ENCODE measurements at places on chromosomes 4 and X.

DNA sequence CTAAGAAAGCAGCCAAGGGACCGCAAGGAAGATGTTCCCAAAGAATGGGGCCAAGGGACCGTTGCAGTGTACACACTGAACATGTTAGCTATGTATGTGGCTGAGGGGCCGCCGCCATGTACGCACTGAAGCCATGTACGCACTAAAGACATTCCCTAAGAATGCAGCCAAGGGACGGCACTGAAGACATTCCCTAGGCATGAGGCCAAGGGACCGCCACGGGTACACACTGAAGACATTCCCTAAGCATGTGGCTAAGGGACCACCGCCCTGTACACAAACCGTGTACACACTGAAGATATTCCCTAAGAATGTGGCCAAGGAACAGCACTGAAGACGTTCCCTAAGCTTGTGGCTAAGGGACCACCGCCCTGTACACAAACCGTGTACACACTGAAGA lies 54.0 kb downstream of the DHRSX start:
- no peak for DNase-seq

- peak; percentile 46 for DNase-seq
These were observed 11.2 kb upstream of the PDGFRA start for GRCh38 chr4:54217642-54218495.

- no peak for DNase-seq
These were observed 35.3 kb downstream of the CD99L2 start for GRCh38 chrX:150863191-150863590.

GRCh38 chr4:7854216-7854615 lies 85.4 kb downstream of the AFAP1 start:
- DNase-seq, result no peak

GRCh38 chrX:41808047-41808446 lies 84.1 kb downstream of the GPR82 start:
- no peak for DNase-seq

DNA sequence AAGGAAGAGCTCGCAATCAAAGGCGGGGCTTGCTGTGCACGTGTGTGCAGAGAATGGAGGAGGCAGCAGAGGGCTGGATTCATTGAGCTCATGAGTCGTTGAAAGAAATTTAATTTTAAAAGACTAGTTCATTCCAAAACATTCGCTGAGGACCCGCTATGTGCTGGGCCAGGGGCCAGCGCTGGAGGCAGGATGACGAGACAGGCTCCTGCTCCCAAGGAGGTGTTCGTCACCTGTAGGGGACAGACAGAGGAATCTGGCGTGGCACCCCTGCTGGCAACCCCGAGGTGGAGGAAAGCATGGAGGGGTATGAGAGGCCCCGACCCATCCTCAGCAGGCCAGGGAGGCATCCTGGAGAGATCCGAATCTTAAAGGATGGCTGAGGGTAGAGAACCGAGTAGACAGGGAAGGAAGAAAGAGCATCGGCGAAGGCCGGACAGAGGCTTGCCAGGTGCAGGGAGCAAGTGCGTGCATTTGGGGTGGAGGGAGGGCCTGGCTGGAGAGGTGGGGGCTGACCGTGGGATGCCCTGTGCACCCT lies 96.4 kb downstream of the CPZ start:
- no peak for DNase-seq

GRCh38 chr4:79913581-79913980 lies 159.4 kb downstream of the ANTXR2 start:
- no peak for DNase-seq

DNA sequence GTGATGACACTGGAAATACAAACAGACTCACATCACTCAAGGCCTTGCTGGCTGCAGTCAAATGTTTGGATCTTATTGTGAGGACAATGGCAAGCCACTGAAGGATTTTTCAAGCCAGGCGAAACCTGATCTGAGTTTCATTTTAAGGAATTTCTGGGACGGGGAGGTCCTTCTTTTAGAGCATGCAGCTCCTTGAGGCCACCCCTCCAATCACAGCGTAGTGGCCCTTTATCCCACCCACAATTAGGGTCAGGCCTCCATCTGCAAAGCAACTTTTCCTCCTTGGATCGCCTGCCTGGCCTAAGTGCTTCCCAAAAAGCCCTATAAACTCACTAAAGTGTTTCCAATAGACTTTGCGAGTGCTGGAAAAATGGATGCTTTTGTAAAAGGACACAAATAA lies 115.5 kb downstream of the EFHC2 start:
- DNase-seq, result no peak

- DNase-seq, result no peak
These were observed 108.3 kb downstream of the CDS1 start for GRCh38 chr4:84691170-84691691.

GRCh38 chrX:109403922-109404321 lies 78.0 kb downstream of the GUCY2F start:
- DNase-seq, result no peak

DNA sequence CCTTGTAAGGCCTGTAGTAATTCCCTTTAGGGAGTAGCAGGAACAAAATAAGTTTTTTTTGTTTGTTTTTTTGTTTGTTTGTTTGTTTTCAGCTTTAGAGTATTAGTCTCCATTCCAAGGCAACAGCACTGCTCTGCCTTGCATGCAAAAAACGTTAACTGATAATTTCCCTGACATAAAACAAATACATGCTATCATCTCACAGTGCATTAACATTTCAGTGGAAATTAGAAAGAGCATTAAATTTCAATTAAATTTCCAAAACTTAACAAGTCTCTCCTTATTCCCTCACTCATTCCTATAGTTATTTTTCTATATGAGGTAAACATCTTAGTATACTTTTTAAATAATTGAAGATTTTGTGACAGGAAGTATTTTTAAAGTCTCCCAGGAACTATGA lies 378.4 kb upstream of the PCDH7 start:
- DNase-seq, result no peak
